ENCODE measurements at places on chromosomes 13 and 19. TPM values are rescaled to one million over a fixed set of nuclear protein-coding genes. Genes with fewer than 3 reads are reported as not detected.
A peak's percentile ranks its signal among the peaks of the same experiment; 100 is the strongest.

- peak; percentile 96 for DNase-seq
These were observed 744 bp upstream of the POU2F2 start for GRCh38 chr19:42132851-42133528.

Gene ZNF433
- polyA plus RNA-seq = 2.1 TPM

- peak; percentile 75 for DNase-seq
These were observed 21.3 kb upstream of the ARL11 start for GRCh38 chr13:49606747-49607648.

Gene STK11
- 55.5 TPM for polyA plus RNA-seq

Gene ARL11
- polyA plus RNA-seq = not detected

GRCh38 chr19:14078411-14078810 is 5.8 kb downstream of the MISP3 start:
- DNase-seq = no peak

GRCh38 chr19:31578326-31578725 is 229.1 kb upstream of the TSHZ3 start:
- no peak for DNase-seq

GRCh38 chr13:94987869-94988268 is 275.5 kb upstream of the SOX21 start:
- DNase-seq = no peak

Gene ATP1A3
- 0.77 TPM for polyA plus RNA-seq

DNA sequence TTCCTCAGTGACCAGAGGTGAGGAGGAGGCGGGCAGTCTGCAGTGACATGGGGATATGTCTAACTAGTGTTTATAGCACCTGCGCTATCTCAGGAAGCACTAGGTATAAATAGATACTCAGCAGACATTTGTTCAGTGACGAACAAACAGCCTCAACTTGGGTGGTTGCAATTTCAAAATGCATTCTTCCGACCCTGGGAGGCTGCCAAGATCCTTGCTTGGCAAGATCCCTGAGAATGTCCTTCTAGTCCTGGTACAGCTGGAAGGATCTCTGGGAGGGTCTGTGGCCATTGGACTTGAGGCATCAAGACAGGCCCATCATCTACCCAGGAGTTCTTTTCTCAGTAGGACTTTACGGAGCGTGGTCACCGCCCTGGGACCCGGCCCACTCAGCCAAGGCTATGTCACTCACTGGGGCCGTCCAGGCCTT is 299.5 kb downstream of the ZNF536 start:
- no peak for DNase-seq

DNA sequence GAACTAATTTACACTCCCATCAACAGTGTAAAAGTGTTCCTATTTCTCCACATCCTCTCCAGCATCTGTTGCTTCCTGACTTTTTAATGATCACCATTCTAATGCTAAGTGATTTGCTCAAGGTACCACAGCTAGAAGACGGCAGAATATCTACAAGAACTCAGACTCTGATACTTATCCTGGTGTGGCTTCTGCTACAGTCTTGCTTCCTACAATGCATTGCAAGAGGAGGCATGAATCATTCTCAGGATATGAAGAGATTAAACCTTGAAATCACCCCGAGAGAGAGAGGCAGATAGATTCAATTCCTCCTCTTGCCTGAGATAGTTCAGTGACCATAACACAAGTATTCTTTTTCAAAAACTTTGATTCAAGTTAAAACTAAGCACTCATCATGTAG is 306.4 kb downstream of the TBC1D4 start:
- DNase-seq = no peak

DNA sequence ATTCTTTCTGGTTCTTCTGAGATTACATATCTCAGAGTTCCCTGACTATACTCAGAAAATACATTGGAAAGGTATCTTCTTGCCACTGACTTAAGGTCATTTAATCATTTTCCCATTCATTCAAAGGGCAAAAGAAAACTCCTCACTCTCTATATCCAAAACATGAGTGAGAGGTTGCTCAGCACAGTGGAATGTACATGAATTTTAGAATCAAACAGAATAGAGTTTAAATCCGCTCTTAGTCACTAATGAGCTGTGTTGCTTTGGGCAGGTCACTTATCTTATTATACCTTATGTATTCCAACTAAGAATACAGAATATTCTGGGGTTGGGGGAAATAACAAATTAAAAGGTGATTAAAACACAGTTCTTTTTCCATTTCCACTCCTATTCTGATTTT is 452.6 kb upstream of the KLF12 start:
- DNase-seq = no peak

DNA sequence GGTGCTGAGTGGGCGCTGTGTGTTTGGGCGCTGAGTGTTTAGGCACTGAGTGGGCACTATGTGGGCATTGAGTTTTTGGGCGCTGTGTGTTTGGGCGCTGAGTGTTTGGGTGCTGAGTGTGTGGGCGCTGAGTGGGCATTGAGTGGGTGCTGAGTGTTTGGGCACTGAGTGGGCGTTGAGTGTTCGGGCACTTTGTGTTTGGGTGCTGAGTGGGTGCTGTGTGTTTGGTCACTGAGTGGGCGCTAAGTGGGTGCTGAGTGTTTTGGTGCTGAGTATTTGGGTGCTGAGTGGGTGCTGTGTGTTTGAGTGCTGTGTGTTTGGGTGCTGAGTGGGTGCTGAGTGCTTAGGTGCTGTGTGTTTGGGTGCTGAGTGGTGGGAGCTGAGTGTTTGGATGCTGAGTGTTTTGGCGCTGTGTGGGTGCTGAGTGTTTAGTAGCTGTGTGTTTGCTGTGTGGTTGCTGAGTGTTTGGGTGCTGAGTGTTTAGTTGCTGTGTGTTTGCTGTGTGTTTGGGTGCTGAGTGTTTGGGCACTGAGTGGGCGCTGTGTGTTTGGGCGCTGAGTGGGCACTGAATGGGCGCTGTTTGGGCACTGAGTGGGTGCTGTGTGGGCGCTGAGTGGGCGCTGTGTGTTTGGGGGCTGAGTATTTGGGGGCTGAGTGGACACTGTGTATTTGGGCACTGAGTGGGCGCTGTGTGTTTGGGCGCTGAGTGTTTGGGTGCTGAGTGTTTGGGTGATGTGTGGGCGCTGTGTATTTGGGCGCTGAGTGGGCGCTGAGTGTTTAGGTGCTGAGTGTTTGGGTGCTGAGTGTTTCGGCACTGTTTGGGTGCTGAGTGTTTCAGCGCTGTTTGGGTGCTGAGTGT is 47.2 kb upstream of the F7 start:
- DNase-seq = no peak

GRCh38 chr13:106527445-106527801 is 8.0 kb downstream of the EFNB2 start:
- no peak for DNase-seq

- DNase-seq = no peak
These were observed 9.6 kb upstream of the UBL3 start for GRCh38 chr13:29859971-29860370.

- DNase-seq = no peak
These were observed 1521.0 kb downstream of the UQCRFS1 start for GRCh38 chr19:27691991-27692390.

GRCh38 chr13:45439781-45440462 is 21.7 kb upstream of the SLC25A30 start:
- no peak for DNase-seq

GRCh38 chr13:59373341-59373740 is 790.4 kb downstream of the DIAPH3 start:
- no peak for DNase-seq

GRCh38 chr13:91544723-91545122 is 146.3 kb downstream of the GPC5 start:
- DNase-seq = no peak

DNA sequence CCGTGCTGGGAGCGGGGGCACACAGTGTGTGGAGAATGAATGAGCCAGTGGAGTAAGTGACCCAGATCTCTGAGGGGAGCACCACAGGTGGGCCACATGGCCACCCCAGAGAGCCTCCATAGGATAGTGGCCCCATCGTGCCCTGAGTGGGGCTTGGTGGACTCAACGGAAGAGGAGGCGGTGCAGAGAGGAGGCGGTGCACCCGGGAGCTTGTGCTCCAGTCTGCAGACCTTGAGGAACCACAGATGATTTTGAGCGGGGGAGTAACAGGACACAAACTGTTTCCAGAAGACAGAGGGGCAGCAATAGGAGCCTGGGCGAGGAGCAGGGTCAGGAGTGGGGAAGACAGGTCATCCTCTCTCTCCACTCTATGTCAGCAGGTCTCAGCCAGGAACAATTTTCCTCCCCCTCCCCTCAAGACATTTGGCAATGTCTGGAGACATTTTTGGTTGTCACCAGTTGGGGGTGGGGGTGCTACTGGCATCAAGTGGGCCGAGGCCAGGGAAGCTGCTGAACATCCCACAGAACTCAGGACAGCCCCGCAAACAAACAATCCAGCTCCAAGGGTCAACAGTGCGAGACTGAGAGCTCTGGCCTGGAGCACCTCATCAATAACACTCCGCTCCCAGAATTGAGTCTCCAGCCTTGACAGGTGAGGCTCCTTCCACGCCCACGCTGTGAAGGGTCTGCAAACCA is 182.2 kb downstream of the USP12 start:
- DNase-seq = no peak

DNA sequence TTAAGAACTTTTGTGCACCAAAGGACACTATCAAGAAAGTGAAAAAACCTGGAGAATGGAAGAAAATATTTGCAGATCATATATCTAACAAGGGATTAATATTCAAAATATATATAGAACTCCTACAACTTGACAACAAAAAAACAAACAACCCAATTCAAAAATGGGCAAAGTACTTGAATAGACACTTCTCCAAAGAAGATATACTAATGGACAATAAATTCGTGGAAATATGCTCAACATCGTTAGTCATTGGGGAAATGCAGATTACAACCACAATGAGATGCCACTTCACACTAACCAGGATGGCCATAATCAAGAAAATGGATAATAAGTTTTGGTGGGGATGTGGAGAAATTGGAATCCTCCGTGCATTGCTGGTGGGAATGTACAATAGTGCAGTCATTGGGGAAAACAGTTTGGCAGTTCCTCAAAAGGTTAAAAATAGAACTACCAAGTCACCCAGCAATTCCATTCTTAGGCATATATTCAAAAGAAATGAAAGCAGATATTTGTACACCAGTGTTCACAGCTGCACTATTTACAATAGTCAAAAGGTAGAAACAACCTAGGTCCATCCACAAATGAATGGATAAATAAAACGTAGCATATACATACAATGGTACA is 2.2 kb upstream of the LSR start:
- DNase-seq = no peak

DNA sequence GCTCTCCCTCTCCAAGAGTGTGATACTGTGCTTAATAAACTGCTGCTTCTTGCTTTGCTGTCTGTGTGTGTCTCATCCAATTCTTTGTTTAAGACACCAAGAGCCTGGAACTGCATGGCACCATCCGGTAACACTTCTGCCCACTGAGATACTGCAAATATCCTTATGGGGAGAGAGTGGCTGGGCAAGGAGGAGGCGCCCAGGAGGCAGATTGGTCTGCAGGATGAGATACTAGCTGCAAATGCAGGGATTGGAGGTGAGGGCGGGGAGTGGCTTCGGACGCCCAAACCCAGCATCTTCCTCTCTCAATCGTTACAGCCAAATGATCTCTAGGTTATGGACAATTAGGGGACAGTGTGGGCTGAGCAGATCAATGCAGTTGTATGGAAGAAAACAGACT is 1.7 kb upstream of the SIGLEC7 start:
- DNase-seq = no peak

Gene CLEC4M
- polyA plus RNA-seq = not detected

- no peak for DNase-seq
These were observed 27.1 kb downstream of the DGKH start for GRCh38 chr13:42075517-42075916.

DNA sequence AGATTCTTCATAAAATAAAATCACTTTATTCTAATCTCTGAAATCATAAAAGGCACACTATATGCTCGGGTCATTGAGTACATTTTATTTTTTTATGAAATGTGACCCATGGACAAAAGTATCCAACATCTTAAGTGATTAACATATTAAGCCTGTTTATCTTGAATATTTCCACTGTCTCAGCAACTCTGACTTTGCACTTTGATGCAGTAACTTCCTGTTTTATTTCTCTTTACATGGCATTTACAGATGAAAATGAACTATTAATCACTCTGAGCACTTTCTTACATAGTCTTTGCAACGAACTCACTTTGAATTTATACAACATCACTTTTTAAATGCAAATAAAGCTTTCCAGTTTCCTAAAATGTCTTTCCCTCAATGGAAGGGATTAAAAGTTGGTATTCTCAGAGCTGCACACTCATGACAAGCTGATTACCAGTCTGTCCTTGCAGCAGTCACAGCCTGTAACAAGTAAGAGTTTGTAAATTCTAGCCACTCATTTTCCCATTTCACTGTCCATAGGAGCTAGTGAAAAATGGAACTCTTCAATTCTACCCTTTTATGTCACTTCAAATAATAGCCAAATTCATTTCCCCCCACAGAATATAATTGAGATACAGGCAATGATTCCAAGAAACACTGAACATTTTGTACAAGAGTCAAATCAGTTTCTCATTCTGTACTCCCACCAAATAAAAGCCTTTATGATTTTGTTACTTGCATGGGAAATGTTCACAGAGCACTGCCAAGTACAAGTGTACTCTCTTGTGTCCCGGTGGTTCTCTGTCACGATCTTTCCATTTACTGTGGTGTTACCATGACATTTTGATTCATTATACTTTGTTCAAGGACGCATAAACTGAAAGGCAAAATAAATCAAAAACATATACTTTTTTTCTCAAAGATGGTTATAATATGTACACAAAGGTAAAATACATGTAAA is 1968.9 kb downstream of the PCDH9 start:
- no peak for DNase-seq

- DNase-seq = peak; percentile 57
These were observed 365.6 kb upstream of the SLC10A2 start for GRCh38 chr13:103431856-103432255.

GRCh38 chr19:5907241-5907640 is 2.6 kb downstream of the VMAC start:
- DNase-seq = no peak

- peak; percentile 81 for DNase-seq
These were observed 48.6 kb upstream of the GTF3A start for GRCh38 chr13:27375686-27376326.

Gene PDE4C
- 0.36 TPM for polyA plus RNA-seq

DNA sequence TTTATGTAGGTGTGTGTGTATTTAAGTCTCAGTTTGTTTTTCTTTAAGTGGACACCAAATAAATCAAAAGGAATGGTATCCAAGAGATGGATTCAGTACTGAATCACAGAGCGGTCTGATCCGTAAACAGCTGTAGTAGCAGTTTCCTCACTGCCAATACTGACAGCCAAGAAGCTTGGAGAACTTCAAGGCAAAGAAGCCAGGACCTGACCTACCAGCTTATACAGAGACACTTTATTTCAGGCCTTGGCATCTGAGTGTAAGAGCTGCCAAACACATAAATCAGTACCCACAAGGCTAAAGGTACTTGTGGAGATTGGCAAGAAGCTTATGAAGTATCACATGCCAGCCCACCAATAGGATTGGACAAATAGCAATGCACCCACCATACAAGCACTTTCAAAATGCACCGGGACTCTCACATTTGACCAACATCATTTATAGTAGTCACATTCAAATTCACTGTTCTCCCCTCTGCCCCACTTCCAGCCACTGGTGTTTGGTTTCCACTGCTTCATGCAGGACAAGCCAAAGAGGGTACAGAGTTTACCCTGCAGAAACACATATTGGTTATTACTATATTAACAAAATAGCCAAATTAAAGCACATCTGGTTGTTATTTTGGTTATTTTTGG is 357.9 kb downstream of the KLF12 start:
- DNase-seq = no peak

Gene SF3A2
- 35.0 TPM for polyA plus RNA-seq
